GM12864 (cell line): ENCODE measurements at places on chromosomes 6 and 20.

- no peak for DNase-seq
Observed at GRCh38 chr6:73515204-73515655, 5.6 kb downstream of the EEF1A1 start.

DNA sequence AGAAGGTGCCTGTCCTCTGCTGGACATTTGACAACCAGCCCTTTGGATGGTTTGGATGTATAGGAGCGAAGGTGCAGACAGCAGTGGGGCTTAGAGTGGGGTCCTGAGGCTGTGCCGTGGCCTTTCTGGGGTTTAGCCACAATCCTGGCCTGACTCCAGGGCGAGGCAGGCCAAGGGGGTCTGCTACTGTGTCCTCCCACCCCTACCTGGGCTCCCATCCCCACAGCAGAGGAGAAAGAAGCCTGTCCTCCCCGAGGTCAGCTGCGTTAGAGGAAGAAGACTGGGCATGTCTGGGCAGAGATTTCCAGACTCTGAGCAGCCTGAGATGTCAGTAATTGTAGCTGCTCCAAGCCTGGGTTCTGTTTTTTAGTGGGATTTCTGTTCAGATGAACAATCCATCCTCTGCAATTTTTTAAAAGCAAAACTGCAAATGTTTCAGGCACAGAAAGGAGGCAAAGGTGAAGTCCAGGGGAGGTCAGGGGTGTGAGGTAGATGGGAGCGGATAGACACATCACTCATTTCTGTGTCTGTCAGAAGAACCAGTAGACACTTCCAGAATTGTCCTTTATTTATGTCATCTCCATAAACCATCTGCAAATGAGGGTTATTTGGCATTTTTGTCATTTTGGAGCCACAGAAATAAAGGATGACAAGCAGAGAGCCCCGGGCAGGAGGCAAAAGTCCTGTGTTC, 1.3 kb upstream of the CDKN1A start:
- no peak for DNase-seq

DNA sequence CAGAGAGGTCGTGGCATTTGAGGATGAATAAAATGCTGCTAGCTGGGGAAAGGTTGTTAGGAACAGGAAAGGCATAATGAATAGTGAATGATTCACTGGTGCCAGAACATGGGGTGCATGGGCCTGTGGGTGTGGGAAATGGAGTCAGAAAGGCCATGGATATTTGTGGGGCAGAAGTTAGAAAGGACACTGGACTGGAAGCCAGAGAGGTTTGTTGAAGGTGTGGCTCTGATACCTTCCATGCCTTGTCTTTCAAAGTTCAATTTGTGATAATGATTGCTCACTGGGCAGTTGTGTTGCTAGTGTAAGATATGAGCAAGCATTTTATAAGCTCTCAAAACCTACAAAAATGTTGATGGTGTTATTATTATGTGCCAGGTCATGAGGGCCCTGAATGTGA, 32.7 kb downstream of the LRRC1 start:
- no peak for DNase-seq

- DNase-seq, result no peak
Observed at GRCh38 chr6:25465941-25466340, 186.1 kb upstream of the SCGN start.

DNA sequence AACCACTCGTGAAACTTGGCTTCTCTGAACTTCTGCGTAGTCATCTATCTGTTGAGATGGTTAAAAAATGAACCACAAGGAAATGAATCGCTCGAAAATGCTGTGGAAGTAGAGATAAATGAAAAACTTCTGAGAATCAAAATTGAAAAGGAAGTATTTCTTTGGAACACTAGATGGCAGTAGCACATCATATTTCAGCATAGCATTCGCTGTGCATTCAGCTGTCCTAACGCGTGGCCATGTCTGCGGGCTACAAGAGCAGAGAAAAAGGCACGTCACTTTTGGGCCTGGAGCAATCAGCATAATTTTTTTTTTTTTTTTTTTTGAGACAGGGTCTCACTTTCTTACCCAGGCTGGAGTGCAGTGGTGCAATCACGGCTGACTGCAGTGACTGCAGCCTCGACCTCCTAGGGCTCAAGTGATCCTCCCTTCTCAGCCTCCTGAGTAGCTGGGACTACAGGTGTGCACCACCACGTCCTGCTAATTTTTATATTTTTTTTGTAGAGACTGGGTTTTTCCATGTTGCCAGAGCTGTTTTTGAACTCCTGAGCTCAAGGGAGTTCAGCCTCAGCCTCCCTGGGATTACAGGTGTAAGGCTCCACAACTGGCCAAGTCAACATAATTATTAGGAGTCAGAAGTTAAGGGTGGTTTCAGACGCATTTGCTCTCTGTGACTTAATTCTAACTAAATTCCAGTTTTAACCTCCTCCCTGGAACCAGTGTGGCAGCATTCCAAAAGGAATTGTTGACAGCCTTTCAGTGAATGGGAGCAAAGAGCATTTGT, 8.8 kb upstream of the PERP start:
- DNase-seq, result peak; percentile 22

DNA sequence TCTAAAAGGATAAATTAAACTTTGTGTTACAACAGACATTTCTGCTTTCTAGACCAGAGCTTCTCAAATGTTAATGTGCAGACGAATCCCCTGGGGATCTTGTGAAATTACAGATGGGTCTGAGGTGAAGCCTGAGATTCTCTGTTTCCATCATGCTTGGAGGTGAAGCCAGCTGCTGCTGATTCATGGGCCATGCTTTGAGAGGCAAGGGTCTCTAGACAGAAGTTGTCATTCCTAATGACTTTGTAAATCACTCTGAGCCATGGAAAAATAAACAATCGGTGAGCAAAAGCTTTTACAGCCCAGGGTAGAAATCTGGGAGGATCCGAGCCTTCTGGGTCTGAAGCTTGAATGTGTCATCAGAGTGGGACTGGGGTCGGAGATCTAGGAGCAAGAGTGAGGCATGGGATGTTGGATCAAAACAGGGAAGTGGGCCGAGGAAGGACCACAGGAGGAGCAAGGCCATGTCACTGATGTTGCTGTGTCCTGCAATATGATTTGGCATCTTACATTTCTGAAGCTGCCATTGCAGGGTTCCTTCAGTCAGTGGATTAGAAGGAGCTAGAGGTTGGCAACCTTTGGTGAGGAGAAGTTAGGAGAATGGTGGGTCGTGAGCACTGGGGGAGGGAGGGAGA, 77.3 kb downstream of the TRMT11 start:
- DNase-seq, result no peak

GRCh38 chr6:43897571-43898302, 127.7 kb downstream of the VEGFA start:
- no peak for DNase-seq

DNA sequence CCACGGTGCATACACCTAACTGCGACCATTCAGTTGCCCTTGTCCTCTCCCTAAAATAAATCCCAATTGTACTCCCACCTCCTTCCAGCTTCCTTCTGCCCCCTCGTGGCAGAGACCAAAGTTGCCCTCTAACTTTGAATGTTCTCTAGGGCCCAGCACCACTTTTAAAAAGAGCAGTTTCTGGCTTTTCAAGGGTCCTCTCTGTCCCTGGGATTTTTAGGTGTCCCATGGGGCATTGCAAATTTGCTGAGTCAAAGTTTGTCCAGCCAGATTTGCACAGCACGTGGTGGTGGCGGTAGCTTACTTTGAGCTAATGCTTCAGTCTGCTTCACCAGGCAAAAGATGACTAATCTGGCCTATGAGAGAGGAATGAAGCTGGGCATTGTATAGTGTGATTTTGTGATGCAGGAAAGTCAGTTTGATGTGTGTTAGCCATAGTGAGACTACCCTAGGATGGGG, 100.2 kb downstream of the PERP start:
- no peak for DNase-seq

GRCh38 chr6:18240230-18240629, 24.1 kb downstream of the DEK start:
- no peak for DNase-seq

DNA sequence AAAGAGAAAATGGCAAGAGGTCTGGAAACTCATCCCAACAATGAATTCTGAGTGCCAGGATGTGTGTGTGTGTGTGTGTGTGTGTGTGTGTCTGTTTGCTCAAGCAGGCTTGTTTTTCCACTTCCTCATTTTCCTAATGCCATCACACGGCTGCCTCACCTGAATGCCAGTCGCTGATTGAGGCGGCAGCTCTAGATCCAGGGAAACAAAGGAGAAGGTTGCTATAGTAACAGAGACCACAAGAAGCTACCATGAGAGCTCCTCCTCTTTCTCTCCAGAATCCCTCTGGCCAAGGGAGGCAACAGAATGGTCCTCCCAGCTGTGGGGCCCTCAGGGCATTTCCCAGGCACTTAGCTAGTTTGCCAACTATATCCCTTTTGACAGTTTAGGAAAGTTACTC, 241.1 kb upstream of the TSHZ2 start:
- DNase-seq, result no peak

- no peak for DNase-seq
Observed at GRCh38 chr6:79416931-79417330, 120.3 kb downstream of the LCA5 start.

GRCh38 chr6:90388395-90388794, 91.8 kb upstream of the BACH2 start:
- no peak for DNase-seq

DNA sequence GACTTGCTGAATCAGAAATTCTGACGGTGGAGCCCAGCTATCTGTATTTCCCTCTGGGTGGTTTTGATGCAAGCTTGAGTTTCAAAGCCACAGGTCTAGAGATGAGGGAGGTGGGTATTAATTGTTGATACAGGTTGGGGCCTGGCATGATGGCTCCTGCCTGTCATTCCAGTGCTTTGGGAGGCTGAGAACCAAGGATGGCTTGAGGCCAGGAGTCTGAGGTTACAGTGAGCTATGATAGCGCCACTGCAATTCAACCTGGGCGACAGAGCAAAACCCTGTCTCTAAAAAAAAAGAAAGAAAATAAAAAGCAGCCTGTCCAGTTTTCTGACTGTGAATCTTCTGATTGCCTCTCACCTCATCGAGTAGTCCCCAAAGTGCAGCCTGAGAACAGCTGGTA, 184.8 kb upstream of the SASH1 start:
- no peak for DNase-seq

- DNase-seq, result no peak
Observed at GRCh38 chr6:132161283-132161682, 210.1 kb upstream of the CCN2 start.

DNA sequence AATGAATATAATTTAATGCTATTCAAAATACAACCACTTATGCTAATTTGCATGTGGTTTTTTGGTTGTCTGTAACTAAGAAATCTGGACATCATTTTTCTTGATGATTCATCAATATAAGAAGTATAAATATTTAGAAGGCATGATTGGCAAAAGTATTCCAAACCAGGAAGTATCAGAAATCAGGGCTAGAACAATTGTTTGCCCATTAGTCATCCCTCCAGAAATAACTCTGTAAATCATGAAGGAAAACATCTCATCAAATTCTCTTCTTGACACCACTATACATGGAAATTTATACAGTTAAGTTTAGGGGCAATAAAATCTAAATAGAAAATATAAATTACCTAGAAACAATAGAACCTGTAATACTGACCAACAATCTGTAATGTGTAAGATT, 554.7 kb upstream of the HS3ST5 start:
- DNase-seq, result no peak

GRCh38 chr20:59589086-59589684, 15.2 kb upstream of the PHACTR3 start:
- DNase-seq, result no peak

DNA sequence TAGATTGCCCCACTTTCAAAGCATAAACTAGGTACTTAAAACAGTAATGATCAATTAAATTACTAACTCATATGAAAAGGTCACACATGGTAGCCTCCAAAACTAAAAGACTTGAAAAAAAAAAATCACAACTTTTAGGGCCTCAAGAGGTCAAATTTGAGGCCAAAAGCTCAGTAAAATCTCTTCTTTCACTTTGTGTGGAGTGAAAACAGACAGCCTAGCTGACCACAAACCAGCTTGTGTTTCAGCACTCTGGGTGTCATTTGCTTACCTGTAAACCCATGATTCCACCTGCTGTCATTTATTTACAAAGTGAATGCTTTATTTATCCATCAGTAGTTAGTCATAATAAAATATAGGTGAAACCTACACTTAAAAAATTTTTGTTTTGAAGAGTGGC, 34.0 kb downstream of the GNAS start:
- DNase-seq, result no peak

GRCh38 chr6:21802175-21802822, 208.7 kb downstream of the SOX4 start:
- DNase-seq, result no peak

- no peak for DNase-seq
Observed at GRCh38 chr6:107033126-107033525, 5.1 kb downstream of the MTRES1 start.

DNA sequence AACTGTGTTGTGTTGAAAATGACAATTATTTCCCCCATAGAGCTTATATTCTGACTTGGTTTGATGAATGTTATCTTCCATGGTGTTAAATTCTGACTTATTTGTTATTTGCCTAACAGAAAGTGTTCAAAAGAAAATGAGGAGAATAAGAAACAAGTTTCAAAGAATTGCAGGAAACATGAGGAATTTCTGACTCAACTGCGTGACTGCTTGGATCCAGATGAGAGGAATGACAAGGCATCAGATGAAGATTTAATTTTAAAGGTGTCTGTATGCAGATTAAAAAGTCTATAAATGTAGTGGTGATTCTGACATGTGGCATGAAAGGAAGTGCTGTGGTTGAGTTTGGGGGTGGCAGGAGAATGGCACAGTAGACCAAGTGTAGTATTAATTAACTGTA, 50.6 kb downstream of the CCDC170 start:
- no peak for DNase-seq

DNA sequence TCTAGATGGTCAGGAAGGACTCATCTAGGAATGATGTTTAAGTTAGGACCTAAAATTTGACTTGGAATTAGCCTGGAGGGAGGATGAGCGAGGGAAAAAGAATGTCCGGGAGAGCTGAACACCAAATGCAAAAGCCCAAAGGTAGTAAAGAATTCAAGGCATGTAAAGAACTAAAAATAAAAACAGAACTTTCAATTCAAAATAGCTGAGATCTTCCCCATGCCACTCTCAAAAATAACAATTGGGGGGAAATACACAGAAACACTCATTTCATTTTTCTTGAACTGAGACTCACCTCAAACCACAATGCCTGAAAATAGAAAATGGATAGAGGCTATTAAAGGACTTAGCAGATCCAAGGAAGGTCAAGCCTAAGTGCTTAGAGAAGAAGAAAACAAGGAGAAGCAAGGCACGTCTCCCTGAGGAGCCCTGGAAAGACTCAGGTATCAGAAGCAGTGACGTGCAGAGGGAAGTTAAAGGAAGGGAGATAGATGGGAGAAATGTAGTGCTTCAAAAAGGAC, 10.4 kb downstream of the PXT1 start:
- no peak for DNase-seq

- DNase-seq, result no peak
Observed at GRCh38 chr20:52593654-52594053, 378.5 kb upstream of the TSHZ2 start.

DNA sequence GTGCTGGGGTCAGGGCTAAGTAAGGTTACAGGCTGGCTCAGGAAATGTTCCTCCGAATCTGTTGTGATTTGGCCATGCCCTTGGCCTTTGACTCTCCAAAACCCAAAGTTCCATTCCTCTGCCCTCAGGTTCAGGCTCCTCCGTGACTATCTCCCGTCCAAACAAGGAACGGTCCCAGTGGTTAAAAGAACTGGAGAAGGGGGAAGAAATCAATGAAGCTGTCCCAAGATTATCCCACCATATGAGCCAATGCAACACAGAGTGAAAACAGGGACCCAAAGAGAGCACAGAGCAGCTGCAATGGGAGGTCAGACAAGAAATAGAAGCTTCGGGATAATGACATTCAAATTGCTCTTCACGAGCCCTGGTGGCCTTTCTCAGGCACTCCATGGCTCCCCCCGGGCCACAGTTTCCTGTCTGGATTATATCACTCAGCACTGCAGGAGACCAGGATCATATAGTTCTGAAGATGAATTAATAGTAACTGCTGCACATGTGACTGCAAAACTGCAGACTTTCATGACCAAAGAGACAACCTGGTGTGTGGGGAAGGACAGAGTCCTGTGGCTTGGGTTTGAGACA, 211.3 kb downstream of the ZNF217 start:
- no peak for DNase-seq
